ENCODE measurements at places on chromosomes 2 and 18. TPM values are rescaled to one million over a fixed set of nuclear protein-coding genes. Genes with fewer than 3 reads are reported as not detected.

GRCh38 chr2:134197445-134197844 is 56.4 kb upstream of the MGAT5 start:
- no peak for DNase-seq
- peaks cover 59% of the 10 kb centered on the region for H3K4me1 ChIP-seq
- peaks cover 10% of the 10 kb centered on the region for H3K36me3 ChIP-seq
- H3K27ac ChIP-seq, result peak overlapping the region; percentile 76

Gene DSG3
- total RNA-seq, result not detected

GRCh38 chr2:31256611-31257382 is 22.8 kb downstream of the EHD3 start:
- H3K27me3 ChIP-seq, result no peaks in the 10 kb centered on the region
- no peak for DNase-seq
- H3K4me1 ChIP-seq, result no peaks in the 10 kb centered on the region

- no peak overlapping the region for H3K4me3 ChIP-seq
- H3K36me3 ChIP-seq, result no peaks in the 10 kb centered on the region
- H3K27ac ChIP-seq, result no peak overlapping the region
- H3K27me3 ChIP-seq, result no peaks in the 10 kb centered on the region
- DNase-seq, result no peak
- H3K4me1 ChIP-seq, result peaks cover 12% of the 10 kb centered on the region
Observed at GRCh38 chr2:25105336-25106085, 62.9 kb downstream of the POMC start.

Gene MPP4
- not detected for total RNA-seq

- H3K4me1 ChIP-seq, result peaks cover 62% of the 10 kb centered on the region
- H3K36me3 ChIP-seq, result peaks cover 44% of the 10 kb centered on the region
- peak overlapping the region; percentile 100 for H3K27ac ChIP-seq
- peak; percentile 14 for DNase-seq
- no peaks in the 10 kb centered on the region for H3K27me3 ChIP-seq
- H3K4me3 ChIP-seq, result peak overlapping the region; percentile 79
Observed at GRCh38 chr2:85853499-85854165, 35.2 kb downstream of the ST3GAL5 start.

Gene PRSS56
- total RNA-seq, result not detected

DNA sequence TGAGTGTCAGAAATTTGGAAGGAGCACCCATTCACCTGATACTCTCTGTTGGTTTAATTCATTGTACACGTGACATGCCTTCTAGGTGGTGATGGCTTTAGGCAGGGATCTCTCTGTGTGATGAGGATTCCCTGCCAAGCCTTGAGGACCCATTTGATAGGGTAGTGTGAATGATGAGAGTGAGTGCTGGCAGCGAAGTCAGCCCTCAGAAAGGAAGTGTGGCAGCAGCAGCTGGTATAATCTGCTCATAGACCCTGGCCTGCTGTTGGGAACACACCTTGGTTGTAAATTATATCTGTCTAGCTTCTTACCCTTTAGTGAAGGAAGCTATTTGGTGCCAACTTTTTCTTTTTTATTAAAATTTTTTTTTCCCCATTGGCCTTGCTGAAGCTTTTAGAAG is 164.5 kb downstream of the HAUS1 start:
- H3K4me1 ChIP-seq, result peaks cover 60% of the 10 kb centered on the region
- H3K4me3 ChIP-seq, result no peak overlapping the region
- H3K27ac ChIP-seq, result peak overlapping the region; percentile 42
- peaks cover 50% of the 10 kb centered on the region for H3K36me3 ChIP-seq

GRCh38 chr2:239459056-239459455 is 58.2 kb upstream of the HDAC4 start:
- DNase-seq, result no peak
- H3K36me3 ChIP-seq, result no peaks in the 10 kb centered on the region
- H3K4me3 ChIP-seq, result no peak overlapping the region
- no peak overlapping the region for H3K27ac ChIP-seq
- H3K4me1 ChIP-seq, result peaks cover 2% of the 10 kb centered on the region
- peaks cover 6% of the 10 kb centered on the region for H3K27me3 ChIP-seq

Gene AQP12A
- total RNA-seq, result not detected

DNA sequence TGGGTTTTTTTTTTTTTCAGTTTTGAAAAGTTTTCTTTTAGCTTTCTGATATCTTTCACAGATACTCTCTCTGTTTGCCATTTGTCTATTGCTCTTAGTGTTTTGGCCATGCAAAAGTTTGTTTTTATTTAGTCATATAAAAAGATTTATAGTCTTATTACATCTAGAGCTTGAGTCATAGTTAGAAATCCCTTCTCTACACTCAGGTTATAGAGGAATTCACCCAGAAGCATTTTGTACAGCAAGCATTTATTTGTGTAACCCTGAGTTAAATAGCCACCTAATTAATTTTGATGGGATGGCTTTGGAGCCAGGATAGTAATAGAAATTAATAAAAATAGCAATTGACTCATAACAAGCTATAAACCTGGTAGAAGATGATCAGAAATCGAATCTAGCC is 35.6 kb downstream of the ACTR2 start:
- H3K4me3 ChIP-seq, result no peak overlapping the region
- no peaks in the 10 kb centered on the region for H3K27me3 ChIP-seq
- no peak for DNase-seq
- H3K27ac ChIP-seq, result no peak overlapping the region
- peaks cover 24% of the 10 kb centered on the region for H3K36me3 ChIP-seq
- H3K4me1 ChIP-seq, result peaks cover 27% of the 10 kb centered on the region

DNA sequence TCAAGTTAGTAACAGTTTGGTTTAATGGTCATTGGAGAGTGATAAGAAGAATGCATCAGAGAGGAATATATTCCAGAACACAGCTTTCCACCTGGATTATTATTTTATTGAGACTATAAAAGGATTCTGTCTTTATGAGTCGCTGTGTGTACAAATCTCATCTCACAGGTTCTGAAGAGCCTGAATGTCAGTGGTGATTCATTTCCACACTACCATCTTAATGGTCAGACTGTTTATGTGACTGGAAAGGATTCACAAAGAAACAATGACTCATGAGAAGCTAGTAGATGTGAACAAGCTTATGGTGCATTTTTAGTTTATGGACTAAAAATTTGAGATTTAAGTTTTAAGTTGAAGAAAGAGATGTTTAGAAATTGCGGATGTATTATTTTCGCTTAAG is 685.4 kb upstream of the NRXN1 start:
- H3K4me1 ChIP-seq, result no peaks in the 10 kb centered on the region
- no peak overlapping the region for H3K4me3 ChIP-seq
- H3K27ac ChIP-seq, result no peak overlapping the region

Data from activated naive CD8-positive, alpha-beta T cell treated with anti-CD3 and anti-CD28 coated beads for 36 hours (primary cell).